ENCODE measurements at places on chromosomes 1 and 21.

DNA sequence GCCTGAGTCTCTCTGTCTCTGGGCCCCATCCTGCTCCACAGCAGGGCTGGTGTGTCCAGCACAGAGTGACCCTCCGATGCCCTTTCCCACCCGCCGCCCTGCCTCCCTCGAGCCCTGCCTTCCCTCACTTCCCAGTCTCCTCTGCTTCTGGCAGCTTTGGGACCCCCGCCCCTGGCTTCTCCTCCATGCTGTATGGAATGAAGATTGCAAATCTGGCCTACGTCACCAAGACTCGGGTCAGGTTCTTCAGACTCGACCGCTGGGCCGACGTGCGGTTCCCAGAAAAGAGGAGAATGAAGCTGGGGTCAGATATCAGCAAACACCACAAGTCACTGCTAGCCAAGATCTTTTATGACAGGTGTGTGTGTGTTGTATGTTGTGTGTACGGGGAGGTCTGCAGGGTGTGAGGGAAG, 14.3 kb downstream of the MOV10 start:
- DNase-seq = no peak

DNA sequence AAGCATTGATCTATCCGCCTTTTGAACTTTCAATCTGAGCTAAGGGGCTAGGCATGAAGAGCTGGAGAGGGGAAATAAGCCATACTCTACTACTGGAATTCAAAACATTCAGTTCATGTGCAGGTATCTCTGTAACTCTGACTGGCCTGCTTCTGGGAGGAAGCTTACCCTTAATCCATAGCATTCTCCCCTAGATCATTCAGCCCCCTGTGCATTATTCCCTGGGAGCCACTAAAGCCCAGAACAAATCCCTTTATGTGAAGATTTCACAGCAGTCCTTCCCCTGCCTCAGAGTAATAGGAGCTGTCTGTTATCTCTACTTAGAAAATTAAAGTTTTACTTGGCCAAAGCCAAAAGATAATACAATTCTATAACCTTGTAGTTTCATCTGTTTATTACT, 300.7 kb downstream of the SEC16B start:
- DNase-seq = no peak

DNA sequence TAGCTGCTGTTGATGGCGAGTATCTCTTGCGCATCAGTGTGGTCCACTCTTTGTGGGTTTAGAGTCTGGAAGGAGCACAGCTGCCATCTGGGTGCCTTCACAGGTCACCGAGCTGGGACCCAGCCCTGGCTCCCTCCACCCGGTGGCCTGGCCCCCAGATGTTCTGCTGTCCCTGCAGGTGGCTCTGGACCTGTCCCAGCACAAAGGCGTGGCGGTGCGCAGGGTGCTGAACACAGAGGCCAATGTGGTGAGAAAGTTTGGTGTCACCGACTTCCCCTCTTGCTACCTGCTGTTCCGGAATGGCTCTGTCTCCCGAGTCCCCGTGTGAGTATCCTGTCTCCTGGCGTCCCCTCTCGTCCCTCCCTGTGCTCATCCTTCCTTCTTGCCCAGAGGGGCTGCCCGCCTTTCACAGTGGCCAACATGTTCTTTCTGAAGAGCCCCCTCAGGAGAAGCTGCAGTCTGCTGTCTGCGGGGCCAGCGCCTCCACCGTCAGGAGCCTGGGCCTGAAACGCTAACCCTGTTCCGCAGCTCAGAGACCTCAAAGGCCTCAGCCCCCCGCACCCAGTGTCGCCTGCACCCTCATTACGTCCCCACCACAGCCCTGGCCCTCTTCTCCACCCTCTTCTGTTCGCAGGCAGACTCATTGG, 27.4 kb downstream of the QSOX1 start:
- no peak for DNase-seq

GRCh38 chr1:109589177-109589576, 30.2 kb downstream of the GNAT2 start:
- no peak for DNase-seq

DNA sequence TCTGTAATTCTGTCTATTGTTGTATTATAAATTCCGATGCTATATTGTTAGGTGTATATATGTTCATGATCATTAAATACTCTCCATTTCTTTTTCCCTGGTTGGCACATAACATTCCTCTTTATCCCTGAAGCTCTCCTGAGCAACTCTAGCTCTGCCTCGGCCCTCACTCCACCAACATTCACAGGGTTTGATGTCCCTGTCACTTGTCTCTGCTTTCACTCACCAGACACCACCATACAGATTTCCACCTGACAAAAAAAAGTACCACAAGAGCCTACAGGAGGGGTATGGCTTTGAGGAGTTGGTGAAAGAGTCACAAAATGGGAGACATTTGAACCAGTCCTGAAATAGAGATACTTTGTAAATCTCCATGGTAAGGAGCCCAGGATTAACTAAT, 8.8 kb upstream of the TSPEAR start:
- no peak for DNase-seq

GRCh38 chr1:33384040-33384812, 46.7 kb downstream of the PHC2 start:
- no peak for DNase-seq
